ENCODE measurements at places on chromosomes 5 and 9.

DNA sequence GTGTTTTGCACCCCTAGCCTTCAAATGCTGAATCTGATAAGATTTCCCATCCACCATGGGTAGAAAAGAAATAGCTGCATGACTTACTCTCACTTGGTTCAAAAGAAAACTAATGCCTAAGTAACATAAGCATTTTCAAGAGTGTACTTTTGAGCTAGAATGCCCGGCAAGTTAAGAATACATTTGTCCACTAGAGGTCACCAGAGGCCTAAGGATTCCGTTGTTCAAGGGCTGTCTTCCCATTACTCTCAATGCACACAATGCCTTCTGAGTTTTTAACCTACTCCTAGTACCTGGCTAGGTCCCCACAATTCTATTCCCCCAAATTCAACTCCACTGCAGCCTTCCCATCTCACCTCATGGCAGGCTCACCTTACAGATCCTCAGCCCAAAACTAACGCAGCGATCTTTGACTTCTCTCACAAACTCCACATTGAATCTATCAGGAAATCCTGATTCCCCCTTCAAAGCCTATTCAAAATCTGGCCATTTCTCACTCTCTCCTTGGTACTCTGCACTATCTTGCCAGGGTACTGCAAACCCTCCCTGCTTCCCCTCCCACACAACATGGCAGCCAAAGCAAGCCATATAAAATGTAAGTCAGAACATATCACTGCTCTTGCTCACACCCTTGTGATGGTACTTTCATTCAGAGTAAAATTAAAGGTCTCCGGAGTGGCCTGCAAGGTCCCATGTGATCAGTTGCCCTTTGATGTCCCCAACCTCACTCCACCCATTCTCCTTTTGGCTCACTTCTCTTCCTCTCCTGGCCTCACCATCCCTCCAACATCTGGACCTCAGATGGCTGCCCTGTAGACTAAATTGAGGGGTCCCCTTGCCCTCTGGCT, 13.4 kb downstream of the OXCT1 start:
- DNase-seq: peak; percentile 65

DNA sequence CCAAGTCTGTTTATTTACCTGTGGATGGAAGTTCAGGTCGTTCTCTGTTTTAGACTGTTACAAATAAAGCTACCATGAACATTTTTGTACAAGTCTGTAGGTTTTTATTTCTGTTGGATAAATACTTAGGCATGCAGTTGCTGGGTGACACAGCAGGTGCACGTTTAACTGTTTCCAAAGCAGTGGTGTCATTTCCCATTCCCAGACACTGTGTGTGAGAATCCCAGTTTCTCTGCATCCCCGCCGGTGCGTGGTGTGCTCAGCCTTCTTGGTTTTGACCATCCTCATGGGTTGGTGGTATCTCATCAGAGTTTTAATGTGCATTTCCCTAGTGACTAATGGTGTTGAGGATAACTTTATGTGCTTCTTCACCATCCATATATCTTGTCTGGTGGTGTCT, 27.2 kb downstream of the AHRR start:
- DNase-seq: no peak

- DNase-seq: peak; percentile 43
These were observed 130.3 kb downstream of the ENTREP1 start for GRCh38 chr9:69455311-69455710.

DNA sequence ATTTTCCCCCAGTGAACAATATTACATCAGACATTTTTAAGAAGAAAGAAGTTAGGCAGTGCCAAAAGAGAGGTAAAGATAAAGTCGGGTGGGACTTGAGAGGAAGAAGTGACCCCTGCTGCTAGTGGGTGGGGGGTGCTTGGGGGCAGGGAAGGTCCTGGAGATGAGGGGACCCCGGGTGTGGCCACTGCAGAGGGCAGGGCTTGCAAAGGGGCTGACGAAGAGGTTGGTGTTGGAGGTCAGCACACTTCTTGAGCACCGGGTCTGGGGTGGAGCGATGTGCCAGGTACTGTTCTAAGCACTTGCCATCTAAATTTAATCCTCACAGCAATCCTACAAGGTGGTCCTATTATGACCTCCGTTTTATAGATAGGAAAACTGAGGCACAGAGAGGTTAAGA, 62.0 kb downstream of the AMBP start:
- DNase-seq: peak; percentile 37

DNA sequence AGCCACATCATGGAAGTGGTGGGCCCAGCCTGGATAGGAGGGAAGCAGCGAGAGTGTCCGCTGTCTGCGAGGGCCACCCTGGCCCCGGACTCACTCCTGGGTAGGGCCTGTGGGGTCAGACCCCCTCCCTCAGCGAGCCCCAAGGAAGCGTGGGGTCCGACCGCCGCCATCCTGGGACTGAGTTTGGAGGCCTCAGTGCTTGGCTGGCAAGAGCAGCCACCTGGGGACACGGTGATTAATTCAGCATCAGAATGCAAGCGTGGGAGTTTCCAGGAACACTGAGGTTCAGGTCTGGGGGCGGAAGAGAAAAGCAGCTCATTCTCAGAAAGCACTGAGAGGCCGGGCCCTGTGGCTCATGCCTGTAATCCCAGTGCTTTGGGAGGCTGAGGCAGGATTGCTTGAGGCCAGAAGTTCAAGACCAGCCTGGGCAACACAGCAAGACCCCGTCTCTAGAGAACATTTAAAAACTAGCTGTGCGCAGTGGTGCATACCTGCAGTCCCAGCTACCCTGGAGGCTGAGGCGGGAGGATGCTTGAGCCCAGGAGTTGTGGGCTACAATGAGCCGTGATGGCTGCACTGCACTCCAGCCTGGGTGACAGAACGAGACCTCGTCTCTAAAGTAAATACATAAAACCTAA, 18.3 kb upstream of the CAMSAP1 start:
- DNase-seq: no peak

GRCh38 chr9:98529841-98530240, 178.9 kb downstream of the GABBR2 start:
- DNase-seq: no peak

DNA sequence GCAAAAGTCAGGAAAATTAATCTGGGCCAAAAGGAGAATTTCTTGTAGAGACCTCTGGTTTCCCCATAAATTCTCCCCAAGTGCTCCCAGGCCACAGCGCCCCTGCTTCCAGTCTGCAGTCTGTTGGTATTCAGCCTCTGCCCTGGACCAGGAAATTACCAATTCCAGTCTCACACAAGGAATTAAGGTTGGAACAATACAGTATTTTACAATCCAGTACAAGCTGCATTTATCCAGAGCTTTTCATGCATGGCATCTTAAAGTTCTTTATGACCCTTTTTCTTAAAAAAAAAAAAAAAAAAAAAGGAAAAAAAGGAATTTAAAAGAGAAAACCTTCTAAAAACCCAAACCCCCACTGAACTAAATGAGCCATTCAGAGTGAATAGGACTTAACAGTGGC, 139.6 kb upstream of the RANBP3L start:
- no peak for DNase-seq

DNA sequence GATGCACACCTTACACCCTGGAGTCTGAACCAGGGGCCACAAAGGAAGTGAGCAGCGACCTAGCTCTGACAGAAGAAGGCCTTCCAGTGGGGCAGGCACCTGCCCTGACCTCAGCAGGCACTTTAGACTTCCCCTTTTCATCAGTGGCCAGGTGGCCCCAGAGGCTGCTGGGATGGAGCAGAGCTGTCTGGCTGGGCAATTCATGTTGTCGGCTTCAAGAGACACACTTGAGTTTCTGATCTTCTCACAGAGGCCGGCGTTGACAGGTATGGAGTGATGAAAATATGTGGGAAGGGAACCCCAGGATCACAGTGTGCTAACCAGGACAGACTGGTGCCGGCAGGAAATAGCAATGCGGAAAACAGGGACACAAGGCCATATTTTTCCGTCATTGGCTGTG, 375.5 kb downstream of the CTNND2 start:
- DNase-seq: no peak
